ENCODE measurements at places on chromosomes 7 and 10.

- no peak for DNase-seq
These were observed 84.9 kb upstream of the TCERG1L start for GRCh38 chr10:131396121-131397050.

DNA sequence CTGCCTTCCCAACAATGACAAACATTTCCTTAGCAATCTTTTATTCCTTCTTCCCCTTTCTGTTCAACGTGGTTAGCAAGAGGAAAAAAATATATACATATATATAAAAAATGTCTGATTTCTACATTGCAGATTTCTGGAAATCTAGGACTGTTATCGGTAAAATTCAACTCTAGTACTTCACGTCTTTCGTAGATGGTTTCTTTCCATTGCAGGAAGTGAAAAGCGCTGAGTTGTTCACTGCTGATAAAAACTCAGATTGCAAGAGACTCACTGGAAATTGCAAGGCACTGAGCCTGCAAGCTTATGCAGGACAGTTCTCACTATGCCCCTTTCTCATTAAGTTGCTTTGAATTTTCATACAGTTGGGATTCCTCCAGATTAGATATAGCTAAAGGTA lies 23.9 kb downstream of the KIN start:
- DNase-seq = peak; percentile 33

DNA sequence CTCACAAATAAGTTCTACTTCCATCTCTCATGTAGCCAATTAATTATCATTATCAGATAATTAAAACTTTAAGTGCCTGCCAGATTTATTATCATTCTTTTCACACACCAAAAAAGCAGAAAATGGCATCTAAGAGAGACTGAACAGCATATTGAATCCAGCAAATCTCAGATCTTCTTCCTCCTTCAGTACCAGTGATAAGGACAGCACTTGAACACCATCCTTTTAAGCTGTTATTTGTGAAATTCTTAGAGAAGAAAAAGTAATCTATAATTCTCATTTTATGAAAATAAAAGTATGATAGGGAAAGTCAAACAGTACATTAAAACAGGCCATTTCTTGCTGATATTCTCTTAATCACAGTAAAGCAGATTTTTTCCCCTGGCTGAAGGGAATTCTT lies 104.5 kb downstream of the ELAPOR2 start:
- DNase-seq = no peak

DNA sequence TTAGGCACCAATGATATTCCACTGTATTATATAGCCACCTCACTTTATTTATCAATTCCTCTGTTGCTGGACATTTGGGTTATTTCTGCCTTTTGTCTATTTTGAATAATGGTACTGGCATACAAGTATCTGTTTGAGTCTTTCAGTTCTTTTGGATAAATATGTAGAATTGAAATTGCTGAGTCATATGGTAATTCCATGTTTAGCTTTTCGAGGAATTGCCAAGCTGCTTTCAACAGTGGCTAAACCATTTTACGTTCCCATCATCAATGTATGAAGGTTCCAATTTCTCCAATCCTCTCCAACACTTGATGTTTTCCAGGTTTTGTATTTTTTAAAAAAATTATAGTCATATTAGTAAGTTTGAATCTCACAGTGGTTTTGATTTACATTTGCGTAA lies 42.3 kb downstream of the JMJD1C start:
- no peak for DNase-seq

DNA sequence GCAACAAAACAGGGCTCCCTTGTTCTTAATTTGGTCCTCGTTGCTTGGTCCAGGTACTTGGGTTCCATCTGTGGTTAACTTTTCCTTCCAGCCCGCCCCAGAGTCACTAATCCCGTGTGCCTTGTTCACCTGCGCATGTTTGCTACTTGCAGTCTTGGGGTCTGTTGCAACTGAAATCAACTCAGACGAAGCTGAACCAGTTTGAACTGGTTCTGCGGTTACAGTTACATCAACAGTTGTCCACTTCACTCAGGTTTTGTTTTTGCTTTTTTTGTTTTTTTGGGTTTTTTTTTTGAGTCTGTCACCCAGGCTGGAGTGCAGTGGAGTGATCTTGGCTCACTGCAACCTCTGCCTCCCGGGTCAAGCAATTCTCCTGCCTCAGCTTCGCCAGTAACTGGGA lies 34.7 kb downstream of the TRRAP start:
- no peak for DNase-seq

- DNase-seq = no peak
These were observed 111.9 kb upstream of the EGFR start for GRCh38 chr7:54906963-54907362.

GRCh38 chr7:149625340-149625946 lies 127.8 kb upstream of the ZNF746 start:
- peak; percentile 69 for DNase-seq

GRCh38 chr10:121243609-121244241 lies 354.5 kb downstream of the FGFR2 start:
- DNase-seq = no peak

DNA sequence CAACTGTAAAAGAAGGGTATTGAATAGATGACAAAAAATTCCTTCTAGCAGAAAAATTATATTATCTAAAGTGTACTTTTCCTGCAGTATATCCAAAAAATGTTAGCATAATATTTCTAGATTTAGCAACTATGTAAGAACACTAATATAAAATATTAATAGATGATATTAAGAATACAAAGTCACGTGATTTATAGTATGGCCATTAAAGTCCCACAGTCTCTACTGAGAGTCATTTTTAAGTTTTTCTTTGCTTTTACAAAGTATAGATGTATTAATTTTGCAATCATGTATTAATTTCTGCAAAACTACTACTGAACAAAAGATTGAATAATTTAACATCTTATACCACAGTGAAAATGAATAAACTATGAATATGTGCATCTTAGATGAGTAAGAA lies 94.9 kb downstream of the ZWINT start:
- no peak for DNase-seq

GRCh38 chr10:22760025-22760424 lies 45.6 kb upstream of the PIP4K2A start:
- no peak for DNase-seq

DNA sequence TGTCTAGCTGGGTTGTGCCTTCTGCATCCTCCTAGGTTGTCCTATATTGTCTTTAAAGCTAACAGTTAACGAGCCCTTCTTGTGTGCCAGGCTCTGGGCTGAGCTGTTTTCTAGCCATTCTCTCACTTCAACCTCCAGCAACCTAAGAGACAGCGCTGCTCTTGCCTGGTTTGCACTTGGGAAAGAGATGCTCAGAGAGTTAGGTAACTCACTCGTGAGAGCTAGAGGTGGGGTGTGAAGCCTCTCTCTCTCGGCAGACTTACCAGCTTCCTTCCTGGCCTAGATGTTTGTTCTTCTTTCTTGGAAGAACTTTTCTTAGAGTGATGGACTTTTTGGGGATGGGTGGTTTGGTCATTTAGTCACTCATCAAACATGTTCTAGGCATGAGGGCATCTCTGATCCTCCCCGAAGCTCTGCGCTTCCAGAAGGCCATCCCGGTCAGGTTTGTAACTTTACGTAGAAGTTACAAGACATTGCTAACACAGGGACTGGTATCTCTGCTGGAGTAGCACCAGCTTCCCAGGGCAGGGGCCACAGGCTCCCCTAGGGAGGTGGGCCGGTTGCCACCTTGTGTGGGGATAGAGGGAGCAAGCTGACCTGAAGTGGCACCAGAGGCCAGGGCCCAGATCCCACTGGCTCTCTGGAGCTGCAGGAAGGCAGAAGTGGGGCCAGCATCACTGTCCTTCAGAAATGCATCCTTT lies 14.3 kb downstream of the TSPAN15 start:
- no peak for DNase-seq

DNA sequence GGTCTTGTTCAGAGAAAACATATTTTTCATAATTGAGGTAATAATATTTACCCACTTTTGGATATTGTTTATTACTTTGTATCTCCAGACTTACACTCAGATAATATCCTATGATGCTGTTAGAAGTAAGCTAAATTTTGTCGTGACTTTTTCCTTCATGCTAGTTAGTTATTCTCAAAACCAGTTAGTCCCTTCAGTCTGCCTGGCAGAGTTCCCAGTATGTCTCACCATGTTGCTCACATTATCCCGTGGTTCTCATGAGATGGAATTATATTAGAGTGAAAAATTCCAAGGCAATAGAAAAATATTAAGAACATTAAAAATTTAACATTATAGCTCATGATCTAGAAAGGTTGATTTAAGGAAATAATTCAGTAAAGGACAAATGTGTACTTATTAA lies 81.5 kb upstream of the SMIM30 start:
- no peak for DNase-seq

DNA sequence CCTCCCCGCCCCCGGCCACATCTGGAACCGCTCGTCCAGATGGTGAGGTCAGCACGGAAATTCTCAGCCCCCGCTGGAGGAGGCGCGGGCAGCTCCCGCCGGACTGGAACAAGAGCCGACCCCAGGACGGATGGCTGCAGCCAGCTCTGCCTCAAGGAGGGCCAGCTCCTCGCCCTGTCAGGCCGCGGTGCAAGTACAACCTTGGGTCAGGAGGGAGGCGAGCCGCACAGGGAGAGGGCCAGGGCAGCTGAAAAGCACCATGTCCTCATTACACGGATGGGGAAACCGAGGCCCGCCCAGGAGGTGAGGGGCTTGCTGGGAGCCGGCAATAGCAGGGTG lies 3.8 kb upstream of the GRIFIN start:
- DNase-seq = no peak

- DNase-seq = no peak
These were observed 85.9 kb downstream of the UBE3C start for GRCh38 chr7:157224627-157225026.

DNA sequence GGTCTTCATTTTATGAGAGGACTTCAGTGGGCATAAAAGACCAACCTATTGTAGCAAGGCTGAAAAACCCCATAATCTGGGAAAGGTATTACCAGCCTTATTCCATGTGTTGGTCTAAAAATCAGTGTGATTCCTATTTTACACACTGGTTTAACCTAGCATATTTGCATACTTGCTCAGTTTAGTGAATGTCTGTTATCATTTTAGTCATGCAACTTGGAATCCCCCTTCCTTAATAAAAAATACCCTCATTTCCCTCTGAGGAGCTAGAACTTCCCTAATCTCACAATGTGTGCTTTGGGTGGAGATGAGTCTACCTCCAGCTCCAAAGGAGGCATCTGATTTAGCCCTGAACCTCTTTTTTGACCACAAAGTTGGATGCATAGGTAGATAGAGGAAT lies 312.8 kb upstream of the SORCS1 start:
- peak; percentile 2 for DNase-seq

- no peak for DNase-seq
These were observed 15.5 kb downstream of the ACBD5 start for GRCh38 chr10:27225011-27225590.

DNA sequence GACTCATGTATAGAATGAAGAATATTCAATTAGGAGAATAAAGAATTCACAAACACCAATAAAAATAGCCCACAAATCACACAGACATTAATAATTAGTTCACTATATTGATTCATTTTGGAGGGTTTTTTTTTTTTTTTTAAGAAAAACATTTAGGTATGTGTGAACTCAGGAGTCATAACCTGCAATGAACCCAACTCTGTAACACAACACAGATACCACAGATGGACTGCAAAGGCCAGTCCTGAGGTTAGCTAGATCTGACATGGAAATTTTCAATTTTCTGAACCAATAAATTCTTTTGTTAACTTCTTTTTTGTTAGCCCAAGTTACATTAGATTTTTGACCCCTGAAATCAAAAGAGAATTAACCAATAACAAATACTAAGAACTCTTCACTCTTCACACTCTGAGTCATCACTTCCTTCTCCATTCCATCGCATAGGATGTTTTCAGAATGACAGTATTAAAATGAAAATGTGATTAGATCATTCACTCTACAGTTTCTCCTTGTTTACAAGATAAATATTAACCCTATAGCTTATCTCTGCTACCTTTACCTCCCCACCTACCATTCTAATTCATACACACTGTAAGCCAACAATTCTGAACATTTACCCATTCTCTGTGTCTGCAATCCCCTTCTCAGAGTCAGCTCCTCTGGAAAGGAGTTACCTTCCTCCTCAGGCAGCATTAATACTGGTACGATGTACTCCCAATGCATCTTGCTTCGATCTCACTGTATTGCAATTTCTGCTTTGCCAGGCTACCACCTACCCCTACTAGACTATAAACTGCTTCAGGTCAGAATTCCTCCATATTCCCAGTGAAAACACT lies 141.5 kb downstream of the LRRN3 start:
- DNase-seq = peak; percentile 62

GRCh38 chr10:58894929-58895328 lies 281.5 kb upstream of the PHYHIPL start:
- DNase-seq = no peak

DNA sequence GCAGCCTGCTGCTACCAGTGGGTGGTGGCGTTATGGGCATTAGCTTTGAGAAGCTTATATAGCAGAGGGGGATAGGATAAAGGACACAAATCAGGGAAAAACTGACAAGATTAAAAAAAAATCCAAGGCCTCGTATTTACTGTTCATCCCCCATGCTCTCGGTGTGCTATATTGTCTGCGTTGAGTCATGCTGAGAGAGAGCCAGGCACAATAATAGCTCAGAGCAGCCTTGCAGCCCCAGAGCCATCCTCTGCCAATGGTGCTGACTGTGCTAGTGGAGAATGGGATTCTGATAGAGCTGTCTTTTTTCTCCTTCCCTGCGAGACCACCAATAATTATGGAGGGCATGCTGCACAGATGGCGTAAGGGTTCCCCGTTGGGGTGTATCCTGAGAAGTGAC lies 51.7 kb upstream of the FZD1 start:
- no peak for DNase-seq

- DNase-seq = no peak
These were observed 61.9 kb downstream of the COL13A1 start for GRCh38 chr10:69863580-69863979.

DNA sequence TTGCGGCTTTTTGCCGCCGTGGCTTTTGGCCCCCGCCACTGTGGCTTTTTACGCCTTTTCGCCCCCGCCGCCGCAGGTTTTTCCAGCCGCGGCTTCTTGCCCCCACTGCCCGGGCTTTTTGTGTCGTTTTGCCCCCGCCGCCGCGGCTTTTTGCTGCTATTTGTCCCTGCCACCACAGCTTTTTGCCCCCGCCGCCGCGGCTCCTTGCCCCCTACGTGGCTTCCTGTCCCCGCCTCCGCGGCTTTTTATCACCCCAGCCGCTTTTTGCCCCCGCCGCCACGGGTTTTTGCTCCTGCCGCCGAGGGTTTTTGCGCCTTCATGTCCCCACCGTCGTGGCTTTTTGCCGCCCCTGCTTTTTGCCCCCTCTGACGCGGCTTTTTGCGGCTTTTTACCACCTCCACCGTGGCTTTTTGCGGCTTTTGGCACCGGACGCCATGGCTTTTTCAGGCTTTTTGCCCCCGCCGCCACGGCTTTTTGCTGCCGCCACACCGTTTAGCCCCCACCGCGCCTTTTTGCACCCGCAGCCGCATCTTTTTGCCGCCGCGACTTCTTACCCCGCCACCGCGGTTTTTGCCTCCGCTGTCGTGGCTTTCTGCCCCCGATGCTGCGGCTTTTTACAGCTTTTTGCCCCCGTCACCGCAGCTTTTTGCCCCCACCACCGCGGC lies 637.0 kb downstream of the ZNF716 start:
- no peak for DNase-seq

GRCh38 chr7:108650467-108650866 lies 80.8 kb downstream of the DNAJB9 start:
- DNase-seq = no peak

GRCh38 chr10:66928776-66929175 lies 2.9 kb downstream of the LRRTM3 start:
- no peak for DNase-seq

GRCh38 chr7:29859104-29859503 lies 52.8 kb downstream of the WIPF3 start:
- DNase-seq = no peak

GRCh38 chr7:36567699-36568451 lies 156.4 kb downstream of the AOAH start:
- DNase-seq = no peak

GRCh38 chr7:99624484-99624883 lies 7.7 kb downstream of the ZSCAN25 start:
- no peak for DNase-seq

GRCh38 chr7:71016401-71016800 lies 115.5 kb upstream of the GALNT17 start:
- no peak for DNase-seq
